PC-9 (cell line): ENCODE measurements at places on chromosomes 6 and 20. TPM values are rescaled to one million over a fixed set of nuclear protein-coding genes. Genes with fewer than 3 reads are reported as not detected.

Gene SLC17A1
- not detected in 2 replicates for total RNA-seq

Gene GSTA1
- total RNA-seq: not detected in 2 replicates

- no peak for DNase-seq
These were observed 615 bp upstream of the UBE2J1 start for GRCh38 chr6:89353118-89353556.

GRCh38 chr6:160523223-160523622 is 140.9 kb downstream of the LPA start:
- no peak for DNase-seq

DNA sequence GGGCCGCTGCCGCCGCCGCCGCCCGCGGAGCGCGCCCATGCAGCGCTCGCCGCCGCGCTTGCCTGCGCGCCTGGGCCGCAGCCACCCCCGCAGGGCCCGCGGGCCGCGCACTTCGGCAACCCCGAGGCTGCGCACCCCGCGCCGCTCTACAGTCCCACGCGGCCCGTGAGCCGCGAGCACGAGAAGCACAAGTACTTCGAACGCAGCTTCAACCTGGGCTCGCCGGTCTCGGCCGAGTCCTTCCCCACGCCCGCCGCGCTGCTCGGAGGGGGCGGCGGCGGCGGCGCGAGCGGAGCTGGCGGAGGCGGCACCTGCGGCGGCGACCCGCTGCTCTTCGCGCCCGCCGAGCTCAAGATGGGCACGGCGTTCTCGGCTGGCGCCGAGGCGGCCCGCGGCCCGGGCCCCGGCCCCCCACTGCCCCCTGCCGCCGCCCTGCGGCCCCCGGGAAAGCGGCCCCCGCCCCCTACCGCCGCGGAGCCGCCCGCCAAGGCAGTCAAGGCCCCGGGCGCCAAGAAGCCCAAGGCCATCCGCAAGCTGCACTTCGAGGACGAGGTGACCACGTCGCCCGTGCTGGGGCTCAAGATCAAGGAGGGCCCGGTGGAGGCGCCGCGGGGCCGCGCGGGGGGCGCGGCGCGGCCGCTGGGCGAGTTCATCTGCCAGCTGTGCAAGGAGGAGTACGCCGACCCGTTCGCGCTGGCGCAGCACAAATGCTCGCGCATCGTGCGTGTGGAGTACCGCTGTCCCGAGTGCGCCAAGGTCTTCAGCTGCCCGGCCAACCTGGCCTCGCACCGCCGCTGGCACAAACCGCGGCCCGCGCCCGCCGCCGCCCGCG is 730 bp downstream of the INSM1 start:
- DNase-seq: no peak

DNA sequence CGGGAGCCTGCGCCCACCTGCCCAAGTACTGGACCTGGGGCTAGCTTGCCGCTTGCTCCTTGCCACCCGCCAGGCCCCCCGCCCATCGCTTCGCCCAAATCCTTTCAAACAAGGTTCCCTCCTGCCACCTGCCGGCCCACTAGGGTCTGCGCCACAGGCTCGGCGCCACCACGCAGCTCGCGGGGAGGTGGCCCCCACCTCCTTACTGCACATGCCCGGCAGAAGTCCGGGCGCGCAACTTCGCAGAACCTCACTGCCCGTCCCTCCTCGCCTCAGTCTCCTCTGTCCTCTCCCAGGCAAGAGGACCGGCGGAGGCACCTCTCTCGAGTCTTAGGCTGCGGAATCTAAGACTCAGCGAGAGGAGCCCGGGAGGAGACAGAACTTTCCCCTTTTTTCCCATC is 11.2 kb downstream of the GNAS-AS1 start:
- DNase-seq: no peak
